ENCODE measurements at places on chromosomes 6 and 20.

- no peak for DNase-seq
Measured at GRCh38 chr6:100346828-100347227, 117.9 kb downstream of the SIM1 start.

- no peak for DNase-seq
Measured at GRCh38 chr6:89313006-89313405, 2.1 kb downstream of the GABRR2 start.

DNA sequence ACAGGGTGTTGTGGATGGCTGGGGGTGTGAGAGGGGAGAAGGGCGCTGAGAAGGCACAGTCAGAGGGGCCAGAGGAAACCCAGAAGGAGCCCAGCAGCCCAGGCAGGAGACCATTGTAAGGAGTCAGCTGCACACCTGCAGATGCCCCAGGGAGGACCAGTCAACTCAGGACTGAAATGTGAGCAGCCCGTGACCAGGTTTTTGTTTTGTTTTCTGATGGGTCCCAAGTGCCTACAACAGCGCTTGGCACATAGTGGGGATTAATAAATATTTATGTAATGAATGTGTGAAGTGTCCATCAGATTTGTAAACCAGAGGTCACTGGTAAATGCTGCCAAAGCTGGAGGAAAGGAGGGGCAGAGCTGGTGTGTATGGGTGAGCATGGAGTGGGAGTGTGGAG lies 30.2 kb downstream of the TRAM2 start:
- no peak for DNase-seq

DNA sequence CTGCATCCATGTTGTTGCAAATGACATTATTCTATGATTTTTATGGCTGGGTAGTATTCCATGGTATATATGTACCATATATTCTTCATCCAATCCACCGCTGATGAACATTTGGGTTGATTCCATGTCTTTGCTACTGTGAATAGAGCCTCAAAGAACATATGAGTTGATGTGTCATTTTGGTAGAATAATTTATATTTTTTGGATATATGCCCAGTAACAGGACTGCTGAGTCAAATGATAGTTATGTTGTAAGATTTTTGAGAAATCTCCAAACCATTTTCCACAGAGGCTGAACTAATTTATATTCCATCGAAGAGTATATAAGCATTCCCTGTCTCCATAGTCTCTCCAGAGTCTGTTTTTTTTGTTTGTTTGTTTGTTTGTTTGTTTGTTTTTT lies 1373.5 kb downstream of the GRIK2 start:
- DNase-seq = no peak

- no peak for DNase-seq
Measured at GRCh38 chr6:53984163-53984562, 127.1 kb upstream of the MLIP start.

DNA sequence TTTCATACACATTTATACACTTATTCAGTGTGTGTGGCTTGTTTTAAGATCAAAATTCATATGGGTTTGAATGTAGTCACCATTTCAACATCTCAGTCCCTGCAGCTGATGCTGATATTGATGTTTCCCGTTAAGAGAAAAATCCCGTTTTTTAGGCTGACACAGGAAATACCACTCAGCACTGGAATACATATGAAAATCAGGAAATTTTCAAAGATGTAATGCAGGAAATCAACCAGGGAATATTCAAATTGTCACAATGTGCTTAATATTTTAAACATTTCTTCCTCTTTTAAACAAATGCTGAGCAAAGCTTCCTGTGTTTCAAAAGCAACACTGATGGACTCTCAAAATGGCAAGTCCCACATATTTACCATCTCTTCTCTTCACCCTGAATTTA lies 94.5 kb upstream of the MARCKS start:
- DNase-seq = no peak

DNA sequence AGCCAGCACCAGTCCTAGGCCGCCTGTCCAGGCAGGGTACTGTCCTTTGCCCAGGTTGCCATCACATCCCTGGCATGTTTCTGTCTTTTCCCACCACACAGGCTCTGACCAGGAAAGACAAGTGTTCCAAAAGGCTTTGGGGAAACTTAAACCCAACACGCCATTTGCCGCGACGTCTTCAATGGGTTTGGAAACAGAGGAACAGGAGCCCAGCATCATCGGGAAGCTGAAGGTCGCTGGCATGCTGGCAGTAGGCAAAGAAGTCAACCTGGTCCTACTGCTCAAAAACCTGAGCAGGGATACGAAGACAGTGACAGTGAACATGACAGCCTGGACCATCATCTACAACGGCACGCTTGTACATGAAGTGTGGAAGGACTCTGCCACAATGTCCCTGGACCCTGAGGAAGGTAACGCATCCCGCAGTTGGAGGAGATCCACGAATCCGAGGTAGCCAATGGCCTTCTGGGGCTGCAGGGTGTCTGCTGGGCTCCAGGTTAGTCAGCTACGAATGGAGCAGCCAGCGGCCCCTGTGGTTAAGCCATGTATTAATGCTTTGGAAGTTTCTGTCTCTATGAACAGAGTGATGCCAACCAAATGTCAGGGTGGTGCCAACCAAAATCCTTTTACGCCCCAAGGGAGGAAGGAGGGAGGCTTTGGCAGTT lies 36.2 kb downstream of the TGM3 start:
- no peak for DNase-seq

DNA sequence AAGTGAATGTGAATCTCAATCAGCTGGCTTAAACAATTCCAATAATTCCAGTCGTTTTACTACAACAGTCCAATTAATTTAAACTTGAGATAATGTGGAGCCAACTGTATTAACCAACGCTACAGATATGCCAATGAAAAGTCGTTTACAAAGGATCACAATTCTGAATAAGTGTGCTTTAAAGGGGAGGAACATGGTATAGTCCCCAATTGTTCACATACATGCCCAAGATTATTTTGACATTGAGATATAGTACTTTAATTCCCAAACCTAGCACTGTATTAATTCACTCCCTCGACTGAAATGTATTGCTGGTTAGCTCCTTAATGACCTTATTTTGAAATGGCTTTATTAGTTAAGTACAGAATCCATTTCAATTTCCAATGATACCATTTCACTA lies 2.5 kb downstream of the AKIRIN2 start:
- DNase-seq = no peak

GRCh38 chr20:13101706-13102105 lies 92.9 kb downstream of the SPTLC3 start:
- DNase-seq = no peak

GRCh38 chr6:10722570-10722819 lies 375 bp upstream of the TMEM14C start:
- DNase-seq = no peak

- no peak for DNase-seq
Measured at GRCh38 chr6:114833211-114833610, 490.4 kb upstream of the HS3ST5 start.

- DNase-seq = no peak
Measured at GRCh38 chr20:34621036-34621343, 55.9 kb downstream of the PIGU start.

DNA sequence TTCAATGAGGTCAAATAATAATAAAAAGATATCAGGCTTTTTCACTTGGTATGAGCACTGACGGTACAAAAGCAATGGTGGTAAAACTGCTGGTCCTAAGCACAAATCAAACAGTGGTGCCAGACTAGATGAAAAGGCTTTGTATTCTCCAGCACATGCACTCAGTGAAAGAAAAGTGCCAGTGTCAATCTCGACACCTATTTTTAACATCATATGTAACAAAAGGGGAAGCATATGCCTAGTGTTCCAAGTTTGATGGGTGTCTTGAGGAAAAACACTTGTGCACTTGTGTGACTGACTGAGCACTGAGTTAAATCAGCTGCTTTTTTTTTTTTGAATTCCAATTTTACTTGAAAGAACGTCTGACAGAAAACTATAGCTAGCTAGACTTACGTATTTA lies 27.3 kb downstream of the MED23 start:
- DNase-seq = no peak

- DNase-seq = no peak
Measured at GRCh38 chr6:151160929-151161757, 78.6 kb upstream of the AKAP12 start.

DNA sequence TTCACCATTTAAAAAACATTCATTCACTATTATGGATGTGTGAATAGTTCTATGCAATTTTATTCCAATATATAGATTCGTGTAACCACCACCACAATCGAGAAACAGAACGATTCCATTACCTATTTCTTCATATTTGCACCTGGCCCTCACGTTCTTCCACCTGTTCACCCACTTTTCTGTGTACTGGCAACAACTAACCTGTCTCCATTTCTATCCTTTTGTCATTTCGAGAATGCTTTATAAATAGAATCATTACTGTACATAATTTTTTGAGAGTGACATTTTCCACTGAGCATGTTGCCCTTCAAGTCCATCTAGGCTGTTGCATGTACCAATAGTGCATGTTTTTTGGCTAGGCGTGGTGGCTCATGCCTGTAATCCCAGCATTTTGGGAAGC lies 23.2 kb upstream of the STX11 start:
- no peak for DNase-seq

- no peak for DNase-seq
Measured at GRCh38 chr6:100774681-100775080, 106.4 kb downstream of the ASCC3 start.

GRCh38 chr20:47487175-47487917 lies 14.3 kb upstream of the NCOA3 start:
- DNase-seq = no peak

DNA sequence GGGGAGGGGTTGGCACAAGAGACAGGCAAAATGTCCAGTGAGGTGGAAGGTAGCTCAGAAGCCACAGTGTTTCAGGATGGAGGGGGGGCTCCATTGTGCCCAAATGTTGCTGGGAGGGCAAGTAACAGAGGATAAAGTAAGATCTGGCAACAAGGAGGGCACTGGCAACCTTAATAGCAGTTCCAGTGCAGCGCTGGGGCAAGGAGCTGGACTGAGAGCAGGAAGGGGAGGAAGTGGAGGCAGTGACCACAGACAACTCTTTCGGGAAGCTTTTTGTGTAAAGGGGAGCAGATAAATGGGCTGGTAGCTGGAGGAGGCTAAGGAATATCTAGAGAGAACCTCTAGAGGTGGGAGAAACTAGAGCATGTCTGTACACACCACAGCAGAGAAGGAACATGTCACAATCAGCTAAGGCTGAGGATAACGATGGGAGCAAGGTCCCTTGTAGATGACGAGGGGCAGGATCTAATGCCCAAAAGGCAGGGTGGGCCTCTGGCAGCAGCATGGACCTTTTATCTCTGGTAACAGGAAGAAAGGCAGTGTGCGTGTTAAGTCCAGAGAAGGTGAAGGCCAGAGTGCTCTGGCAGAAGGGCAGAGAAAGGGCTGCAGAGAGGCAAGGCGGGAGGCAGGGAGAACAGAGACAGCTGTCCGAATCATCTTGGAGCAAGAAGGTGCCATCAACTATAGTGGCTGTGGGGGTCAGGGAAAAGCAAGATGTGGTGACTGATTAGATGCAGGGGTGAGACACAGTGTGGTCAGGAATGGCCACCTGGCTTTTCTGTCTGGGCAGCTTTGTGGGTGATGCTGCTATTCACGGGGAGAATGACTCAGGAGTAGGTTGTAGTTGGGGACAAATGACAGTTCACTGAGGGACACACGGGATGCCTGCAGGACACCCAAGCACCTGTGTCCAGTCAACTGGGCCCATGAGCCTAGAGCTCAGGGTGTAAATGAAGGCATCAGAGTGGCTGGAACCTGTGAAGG lies 17.4 kb downstream of the TMEM242 start:
- no peak for DNase-seq

DNA sequence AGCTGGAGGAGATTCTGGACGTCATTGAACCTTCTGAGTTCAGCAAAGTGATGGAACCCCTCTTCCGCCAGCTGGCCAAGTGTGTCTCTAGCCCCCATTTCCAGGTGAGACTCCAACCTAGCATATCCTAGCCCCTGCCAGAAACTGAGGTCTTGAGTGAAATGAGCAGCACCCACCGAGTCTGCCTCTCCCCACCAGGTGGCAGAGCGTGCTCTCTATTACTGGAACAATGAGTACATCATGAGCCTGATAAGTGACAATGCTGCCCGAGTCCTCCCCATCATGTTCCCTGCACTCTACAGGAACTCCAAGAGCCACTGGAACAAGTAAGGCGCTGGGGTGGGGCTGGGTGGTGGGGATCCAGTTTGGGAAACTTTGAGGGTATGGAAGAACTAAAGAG lies 4.6 kb downstream of the MEA1 start:
- peak; percentile 28 for DNase-seq

DNA sequence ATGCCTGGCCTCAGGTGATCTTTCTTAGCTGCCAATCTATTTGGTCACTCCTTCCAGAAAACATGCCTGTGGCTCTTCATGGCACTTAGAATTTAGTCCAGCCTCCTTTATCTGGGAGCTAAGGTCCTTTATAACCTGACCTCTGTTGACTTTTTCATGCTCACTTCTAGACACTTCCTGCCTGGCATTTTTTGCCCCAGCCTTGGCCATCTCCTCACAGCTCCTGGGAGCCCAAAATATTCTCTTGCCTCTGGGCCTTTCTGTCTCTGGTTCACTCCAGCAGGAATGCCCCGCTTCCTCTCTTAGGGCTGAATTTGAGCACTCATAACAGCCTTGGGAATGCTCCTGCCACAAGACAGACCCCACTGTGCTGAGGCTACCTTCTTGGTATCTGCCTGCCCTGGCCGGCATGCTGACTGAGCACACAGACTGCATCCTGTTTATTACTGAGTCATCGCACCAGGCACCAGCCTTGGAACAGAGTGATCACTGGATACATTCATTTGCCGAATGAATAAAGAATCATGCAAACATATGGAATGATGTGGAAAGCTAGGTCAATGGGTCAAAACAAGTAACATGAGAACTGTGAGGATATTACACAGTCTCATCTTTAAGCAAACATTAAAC lies 5.8 kb upstream of the EEF1E1 start:
- no peak for DNase-seq

- DNase-seq = no peak
Measured at GRCh38 chr6:84645000-84645399, 119.4 kb downstream of the TBX18 start.
